ENCODE measurements at places on chromosomes 11 and 22. TPM values are rescaled to one million over a fixed set of nuclear protein-coding genes. Genes with fewer than 3 reads are reported as not detected.

DNA sequence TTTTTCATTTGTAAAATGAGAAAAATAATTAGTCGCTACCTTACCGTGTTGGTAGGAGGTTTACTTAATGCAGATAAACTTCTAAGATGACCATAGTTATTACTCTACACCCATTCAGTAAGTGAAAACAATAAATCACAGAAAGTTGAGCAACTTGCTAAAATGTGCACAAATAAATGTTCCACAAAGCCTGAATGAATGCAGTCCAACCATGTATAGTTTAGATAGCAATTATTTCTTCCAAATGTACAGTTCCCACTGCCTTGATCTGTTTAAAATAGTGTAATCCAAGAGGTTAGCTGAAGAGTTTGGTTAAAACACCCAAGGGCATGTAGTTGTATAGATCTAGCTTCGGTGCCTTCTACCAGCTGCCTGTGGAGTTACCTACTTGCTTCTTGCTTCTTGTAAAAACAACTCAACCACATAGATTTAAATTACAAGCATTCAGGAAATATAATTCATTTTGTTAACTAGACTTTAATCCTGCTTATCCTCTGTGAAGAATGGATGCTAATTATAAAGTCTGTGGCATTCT is 106.3 kb upstream of the CARD18 start:
- no peak for DNase-seq

HEPN1 gene
- not detected for total RNA-seq

TMEM41B gene
- 49.6 TPM for total RNA-seq

DNA sequence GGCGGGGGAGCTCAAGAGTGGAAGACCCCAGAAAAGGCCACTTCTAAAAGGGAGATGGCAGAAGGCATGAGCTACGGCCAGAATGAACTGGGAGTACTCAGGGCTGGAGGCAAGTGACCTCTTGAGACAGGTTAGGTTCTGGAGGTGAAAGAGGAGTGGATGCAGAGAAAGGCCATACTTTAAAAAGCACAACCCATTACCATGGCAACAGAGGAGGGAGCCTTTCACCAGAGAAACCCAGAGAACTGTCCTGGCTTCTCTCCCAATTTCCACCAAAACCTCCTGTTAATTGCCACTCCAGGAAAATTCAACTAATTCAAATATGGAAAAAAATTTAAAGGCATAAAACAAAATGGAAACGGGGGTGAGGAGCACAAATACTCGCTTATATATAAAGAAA is 15.8 kb downstream of the A4GALT start:
- DNase-seq = no peak

DNA sequence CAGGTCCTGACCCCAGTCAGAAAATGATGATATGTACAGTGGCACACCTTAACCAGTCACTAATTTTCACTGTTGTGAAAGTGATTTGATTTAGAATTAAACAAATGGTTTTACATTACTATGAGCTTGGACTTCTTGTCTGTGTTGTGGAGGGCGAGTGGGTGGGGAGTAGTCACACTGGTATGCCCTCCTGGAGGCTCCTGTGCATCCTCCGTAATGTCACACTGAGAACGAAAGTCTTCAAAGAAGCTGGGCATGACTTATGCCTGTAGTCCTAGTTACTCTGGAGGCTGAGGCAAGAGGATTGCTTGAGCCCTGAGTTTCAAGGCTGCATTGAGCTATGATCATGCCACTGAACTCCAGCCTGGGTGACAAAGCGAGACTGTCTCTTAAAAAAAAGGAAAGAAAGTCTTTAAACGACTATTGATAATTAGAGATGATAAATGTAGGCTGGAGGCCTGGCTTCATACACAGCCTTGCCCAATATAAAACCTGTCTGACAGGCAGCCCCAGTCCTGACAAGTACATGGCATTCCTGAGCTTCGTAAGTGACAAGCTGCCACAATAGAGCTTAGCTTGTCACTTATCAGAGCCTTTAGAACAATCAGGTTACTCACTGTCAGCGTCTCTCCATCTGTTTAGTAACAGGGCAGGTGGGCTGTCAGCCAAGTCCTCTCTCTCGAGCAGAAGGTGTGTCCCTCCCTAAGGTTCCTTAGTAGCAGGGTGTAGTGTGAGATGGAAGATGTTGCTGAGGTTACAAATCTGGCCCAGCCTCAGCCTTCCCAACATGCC is 5.0 kb upstream of the LIMK2 start:
- DNase-seq = no peak

TMEM191C gene
- total RNA-seq = 6.8 TPM

ASRGL1 gene
- 48.0 TPM for total RNA-seq

DNA sequence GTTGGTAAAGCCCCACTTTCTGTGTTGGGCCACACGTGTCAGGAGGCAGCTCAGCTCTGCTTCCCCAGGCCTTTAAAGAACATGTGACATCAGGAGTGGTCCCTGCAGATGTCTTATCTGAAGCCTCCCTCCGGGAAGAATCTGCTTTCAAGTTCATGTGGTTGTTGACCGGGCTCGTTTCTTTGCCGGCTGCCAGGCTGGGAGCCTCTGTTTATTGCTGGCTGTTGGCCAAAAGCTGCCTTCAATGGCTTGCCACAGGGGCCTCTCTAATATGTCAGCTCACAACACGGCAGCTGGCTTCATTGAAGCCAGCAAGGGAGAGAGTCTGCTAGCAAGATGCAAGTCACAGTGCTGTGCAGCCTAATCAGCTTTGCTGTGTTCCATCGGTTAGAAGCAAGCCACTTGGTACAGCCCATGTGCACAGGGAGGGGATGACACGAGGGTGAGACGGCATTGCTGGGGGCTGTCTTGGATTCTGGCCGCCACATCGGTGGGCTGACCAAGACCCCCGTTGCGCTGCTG is 14.6 kb downstream of the MRGPRF start:
- peak; percentile 64 for DNase-seq

DNA sequence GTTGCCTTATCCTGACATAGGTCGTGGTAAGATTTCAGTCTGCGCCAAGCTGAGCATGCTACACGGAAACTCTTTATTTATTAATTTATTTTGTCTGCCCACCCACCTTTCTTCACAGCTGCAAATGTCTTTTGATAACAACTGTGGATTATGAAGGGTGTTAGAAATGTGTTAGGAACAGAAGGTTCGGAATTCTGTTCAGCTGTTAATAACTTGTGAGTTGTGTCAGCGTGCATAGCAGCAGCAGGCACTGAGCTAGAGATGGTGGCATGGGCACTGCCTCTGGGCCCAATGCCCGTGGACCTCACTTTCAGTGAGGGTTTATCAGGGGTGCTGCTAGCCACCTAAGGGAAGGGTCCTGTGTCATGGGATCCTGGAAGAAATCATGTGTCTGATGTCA is 162.5 kb upstream of the NTM start:
- DNase-seq = no peak
